ENCODE measurements at places on chromosomes 3 and 15. TPM values are rescaled to one million over a fixed set of nuclear protein-coding genes. Genes with fewer than 3 reads are reported as not detected.

Gene PIGX
- total RNA-seq = 14.5 TPM

Gene CPLX3
- not detected for total RNA-seq

Gene CLRN1
- total RNA-seq = not detected

Gene GP5
- total RNA-seq = under 0.01 TPM

Gene C3orf85
- total RNA-seq = not detected

Gene GASK1A
- 0.18 TPM for total RNA-seq

Gene NEDD4
- total RNA-seq = 80.7 TPM

Gene XXYLT1
- 13.1 TPM for total RNA-seq

Gene PPP2R3A
- 46.7 TPM for total RNA-seq

Gene C3orf80
- not detected for total RNA-seq

Gene DNAH12
- under 0.01 TPM for total RNA-seq

Gene HPS3
- total RNA-seq = 25.6 TPM

Gene SLC22A14
- total RNA-seq = not detected

Gene GRAMD2A
- total RNA-seq = under 0.01 TPM

Gene ANKUB1
- total RNA-seq = not detected

Gene LRRN1
- under 0.01 TPM for total RNA-seq

Gene GPR160
- total RNA-seq = 0.28 TPM

Gene FBXO40
- total RNA-seq = not detected

- no peak for DNase-seq
Observed at GRCh38 chr3:138326866-138327595, 2.6 kb downstream of the NME9 start.

DNA sequence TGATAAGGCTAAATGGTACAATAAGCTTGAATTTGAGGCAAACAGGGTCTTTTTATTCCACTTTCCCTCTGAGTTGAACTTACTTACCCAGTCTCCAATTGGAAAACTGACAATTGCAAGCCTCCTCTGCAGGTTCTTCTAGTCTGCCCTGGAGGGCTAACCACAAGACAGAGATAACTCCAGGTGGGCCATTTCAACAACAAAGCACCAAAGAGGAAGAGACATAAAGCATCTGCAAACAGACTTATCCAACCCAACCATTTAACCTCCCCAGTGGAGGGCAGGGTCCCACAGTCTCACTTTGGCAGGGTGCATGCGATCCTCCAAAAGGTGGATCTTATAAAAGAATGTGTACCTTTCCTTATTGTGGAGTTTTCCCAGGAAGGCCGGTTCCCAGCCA is 525.8 kb downstream of the DIPK2A start:
- DNase-seq = no peak

DNA sequence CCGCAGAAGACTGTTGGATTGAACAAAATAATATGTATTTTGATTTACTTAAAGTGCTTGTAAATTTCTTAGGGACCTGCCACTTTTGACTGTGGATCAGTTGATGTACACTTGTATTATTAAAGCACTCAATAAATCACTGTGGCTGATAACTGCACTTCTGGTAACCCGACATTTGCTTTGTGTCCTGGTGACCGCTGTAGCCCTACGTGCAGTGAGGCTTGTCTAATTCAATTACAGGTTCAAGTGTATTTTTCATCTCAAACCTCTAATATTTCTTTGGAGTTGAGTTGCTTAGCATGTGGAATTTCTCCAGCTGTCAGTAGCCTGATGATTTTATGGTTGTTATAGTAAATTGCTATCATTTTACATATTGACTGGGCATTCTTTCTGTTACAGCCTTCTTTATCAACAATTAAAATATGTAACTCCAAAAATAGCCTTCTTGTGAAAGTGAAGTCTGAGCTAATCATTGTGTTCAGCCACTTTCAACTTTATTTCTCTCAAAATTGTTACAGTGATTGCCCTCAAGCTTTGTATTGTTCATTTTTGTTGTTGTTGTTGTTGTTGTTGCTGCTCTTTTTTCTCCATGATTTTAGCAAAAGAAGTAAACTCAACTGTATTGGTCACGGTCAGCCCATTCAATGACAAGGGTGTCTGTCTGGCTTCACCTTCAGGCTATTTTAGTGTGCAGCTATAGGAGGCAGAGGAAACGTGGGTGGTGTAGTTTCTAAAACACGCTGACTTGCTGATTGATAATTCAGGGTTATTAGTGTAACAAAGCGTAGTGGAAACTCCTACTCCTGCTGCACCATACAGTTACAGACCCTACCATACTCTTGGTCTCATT is 215.1 kb upstream of the UBE2E1 start:
- DNase-seq = no peak

DNA sequence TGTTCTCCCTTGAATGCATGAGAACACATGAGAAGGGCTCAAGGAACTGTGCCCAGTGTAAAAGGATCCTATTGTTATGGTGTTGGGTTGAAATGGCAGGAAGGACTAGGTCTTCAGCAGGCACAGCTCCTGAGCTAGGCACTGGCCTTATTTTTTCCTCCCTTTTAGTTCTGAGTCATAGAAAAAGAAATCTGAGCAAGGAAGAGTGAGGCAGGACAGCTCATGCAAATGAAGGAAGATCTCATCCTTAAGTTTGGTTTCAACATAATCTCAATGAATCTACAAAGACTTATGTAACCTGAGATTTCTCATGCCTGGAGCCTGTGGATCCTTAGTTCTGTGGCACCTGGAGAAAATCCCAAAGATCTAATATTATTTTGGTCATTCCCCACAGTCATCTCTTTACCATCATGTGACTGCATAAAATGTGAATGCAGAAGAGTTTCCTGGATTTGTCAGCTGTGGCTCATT is 188.6 kb upstream of the TBL1XR1 start:
- peak; percentile 76 for DNase-seq

- DNase-seq = peak; percentile 63
Observed at GRCh38 chr15:63030101-63030551, 12.4 kb upstream of the TPM1 start.

- DNase-seq = peak; percentile 98
Observed at GRCh38 chr15:65792138-65792987, at the start of gene DENND4A. Gene DENND4A (minus strand): TSS chr15:65792293. CDS start chr15:65756450, 35,843 bp downstream.

DNA sequence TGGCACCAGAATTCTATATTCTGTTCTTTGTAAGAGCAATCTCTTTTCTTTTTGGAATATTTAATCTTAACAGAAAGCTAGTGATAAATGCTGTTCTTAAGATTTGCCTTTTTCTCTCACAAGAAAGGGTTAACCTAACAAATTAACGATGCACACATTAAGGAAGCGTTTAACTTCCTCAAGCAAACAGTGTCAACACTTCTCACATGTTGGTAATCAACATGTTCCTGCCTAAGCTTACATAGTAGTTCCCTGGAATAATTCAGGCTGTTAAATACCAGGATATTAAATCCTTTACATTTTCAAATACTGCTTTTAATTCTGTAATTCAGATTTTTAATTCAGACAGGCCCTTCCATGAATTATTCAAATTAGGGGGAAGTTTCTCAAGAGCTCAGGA is 67.4 kb upstream of the RPL35A start:
- DNase-seq = no peak

- peak; percentile 64 for DNase-seq
Observed at GRCh38 chr3:149971403-149972075, 844 bp upstream of the PFN2 start.

DNA sequence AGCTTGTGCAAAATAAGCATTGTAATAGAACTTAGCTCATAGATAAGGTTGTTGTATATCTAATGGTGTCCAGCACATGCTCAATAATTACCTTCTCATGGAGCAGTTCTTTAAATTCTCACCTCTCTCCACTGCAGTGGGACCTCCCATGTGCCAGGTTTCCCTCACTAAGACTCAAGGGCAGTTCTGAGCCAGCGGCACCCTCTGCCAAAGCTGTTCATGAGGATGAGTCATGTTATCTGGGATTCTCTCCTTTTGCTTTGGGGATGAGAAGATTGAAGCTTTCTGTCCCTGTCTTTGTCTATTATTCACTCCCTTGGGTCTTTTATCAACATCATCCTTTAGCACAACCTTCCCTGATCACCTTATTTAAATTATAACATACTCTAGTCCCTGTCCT is 15.6 kb upstream of the AMOTL2 start:
- no peak for DNase-seq

GRCh38 chr15:34892963-34893591 is 76.5 kb downstream of the AQR start:
- no peak for DNase-seq

GRCh38 chr3:8557298-8557697 is 55.7 kb downstream of the LMCD1 start:
- peak; percentile 27 for DNase-seq

GRCh38 chr3:147397155-147397874 is 9.0 kb downstream of the ZIC4 start:
- no peak for DNase-seq

- no peak for DNase-seq
Observed at GRCh38 chr15:83927704-83928391, 273.9 kb downstream of the ADAMTSL3 start.

- no peak for DNase-seq
Observed at GRCh38 chr3:89353465-89353864, 246.0 kb downstream of the EPHA3 start.

DNA sequence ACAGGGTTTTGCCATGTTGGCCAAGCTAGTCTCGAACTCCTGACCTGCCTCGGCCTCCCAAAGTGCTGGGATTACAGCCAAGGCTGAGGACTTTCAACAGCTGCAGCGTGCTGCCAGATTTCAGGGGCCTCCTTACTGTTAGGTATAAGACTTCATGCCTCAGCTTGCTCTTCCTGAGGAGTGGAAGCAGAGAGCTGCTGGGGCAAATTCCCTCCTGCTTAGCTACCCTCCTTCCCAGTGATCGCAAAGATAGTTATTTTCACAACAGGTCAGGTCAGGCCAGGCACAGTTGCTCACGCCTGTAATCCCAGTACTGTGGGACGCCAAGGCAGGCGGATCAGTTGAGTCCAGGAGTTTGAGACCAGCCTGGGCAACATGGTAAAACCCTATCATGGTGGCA is 2.6 kb upstream of the CPNE9 start:
- no peak for DNase-seq

DNA sequence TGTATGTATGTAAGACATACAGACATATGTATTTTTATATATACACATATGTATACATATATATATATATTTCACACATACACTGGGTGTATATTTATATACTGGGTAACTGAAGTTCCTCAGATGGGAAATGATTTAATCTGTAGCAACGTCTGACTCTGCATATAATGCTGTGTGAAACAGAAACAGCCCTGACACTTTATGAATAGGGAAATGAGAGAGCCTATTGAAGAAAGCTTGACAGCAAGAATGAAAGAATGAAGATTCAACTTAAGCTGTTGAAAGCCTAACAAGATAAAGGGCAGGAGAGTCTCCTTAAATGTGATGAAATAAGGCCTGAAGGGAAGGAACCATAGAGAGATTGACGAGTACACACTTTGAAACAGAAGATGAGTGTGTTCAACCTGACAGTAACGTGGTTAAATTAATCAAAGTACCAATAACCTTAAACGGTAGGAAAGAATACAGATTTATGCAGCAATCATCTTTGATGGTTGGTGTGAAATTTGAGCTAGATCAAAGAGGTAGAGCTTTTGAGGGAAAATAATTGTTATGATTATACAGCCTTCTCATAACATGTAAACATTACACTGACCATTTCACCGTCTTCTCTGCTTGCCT is 169.9 kb downstream of the MECOM start:
- DNase-seq = no peak

GRCh38 chr3:149673393-149673792 is 15.6 kb upstream of the WWTR1 start:
- DNase-seq = peak; percentile 45

DNA sequence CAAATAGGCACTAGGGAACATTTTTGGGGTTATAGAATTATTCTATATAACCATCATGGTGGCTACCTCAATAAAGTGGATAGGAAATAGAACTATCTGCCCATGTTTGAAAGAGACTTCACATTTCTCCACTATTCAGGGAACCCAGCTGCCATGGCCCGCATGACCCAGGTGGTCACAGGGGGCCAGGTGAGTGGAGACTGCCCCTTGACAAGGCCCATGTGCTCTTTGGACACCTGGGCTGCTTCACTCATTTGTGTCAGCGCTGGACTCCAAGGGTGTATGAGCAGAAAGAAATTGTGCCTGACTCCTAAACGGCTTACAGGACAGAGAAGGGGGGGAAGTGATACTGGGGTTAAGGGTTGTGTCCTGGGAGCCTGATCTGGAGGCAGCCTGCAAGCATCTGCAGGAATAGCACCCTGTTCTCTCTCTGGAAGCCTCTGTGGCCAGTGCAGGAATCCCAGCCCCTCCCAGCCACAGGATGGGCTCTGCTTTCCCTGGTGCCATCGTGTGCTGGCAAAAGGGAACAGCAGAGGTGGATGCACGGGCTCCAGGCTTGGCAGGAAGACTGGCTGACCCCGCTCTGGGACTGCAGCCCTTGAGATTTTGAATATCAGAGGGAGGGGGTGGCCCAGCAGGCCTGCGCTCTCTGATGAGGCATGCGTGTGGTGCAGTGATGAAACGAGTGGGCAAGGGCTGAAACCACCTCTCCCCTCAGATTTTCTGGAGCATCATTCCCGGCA is 9.1 kb upstream of the C3orf22 start:
- no peak for DNase-seq

DNA sequence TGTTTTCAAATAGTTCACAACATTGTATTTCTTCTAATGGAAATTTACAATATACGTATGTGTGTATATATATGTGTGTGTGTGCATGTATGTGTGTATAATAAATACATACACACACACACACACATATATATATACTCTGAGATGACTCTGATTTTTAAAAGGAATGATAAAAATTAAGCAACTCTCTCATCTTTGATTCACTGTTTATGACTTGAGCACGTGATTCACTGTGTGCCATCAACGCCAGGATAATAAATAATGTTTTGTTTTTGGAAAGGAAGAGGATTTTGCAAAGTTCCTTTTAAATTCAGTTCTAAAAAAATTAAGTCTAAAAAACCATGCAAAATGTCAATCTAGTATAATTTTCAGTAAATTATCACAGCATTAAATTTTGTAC is 132.4 kb downstream of the P3H2 start:
- no peak for DNase-seq

DNA sequence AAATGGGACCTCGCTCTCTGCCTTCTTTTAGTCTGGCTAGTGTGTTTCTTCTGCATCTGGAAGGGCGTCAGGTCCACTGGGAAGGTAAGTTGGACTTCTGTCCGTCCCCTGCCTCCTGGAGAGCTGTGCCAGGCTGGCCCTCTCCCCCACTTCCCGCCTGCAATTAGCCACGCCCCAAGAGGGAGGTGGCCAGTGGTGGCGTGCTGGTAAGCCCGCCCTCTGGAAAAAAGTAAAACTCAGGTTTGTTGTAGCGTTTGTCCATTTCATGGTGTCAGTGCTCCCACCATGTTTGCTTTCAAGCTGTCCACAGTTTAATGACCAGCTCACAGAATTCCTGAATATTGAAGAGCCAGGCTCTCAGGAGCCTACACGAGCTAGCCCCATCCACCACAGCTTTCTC is 55.6 kb downstream of the SLC6A6 start:
- DNase-seq = no peak

GRCh38 chr3:1381647-1382036 is 288.8 kb downstream of the CNTN6 start:
- no peak for DNase-seq

- DNase-seq = no peak
Observed at GRCh38 chr15:79769069-79769481, 127.7 kb downstream of the MTHFS start.

DNA sequence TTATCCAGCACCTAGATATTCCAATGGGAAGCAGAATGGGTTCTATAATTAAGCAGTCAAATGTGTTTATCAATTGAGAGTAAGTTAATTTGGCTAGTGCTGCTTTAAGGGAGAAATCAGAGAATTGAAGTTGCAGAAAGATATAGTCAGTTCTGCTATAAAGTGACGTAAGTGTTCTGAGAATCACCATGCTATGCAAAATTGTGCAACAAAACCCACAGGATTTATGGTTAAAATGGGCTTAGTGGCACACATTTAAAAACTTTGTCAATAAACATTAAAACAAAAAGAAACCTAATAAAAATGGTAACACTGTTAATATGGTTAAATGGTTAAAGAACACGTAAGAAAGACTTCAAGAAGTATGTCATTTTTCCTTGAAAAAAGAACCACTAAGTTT is 74.5 kb downstream of the TMEM108 start:
- DNase-seq = peak; percentile 22

Measured in IMR-90 (cell line).